ENCODE measurements at places on chromosomes 16 and 17. TPM values are rescaled to one million over a fixed set of nuclear protein-coding genes. Genes with fewer than 3 reads are reported as not detected.

DNA sequence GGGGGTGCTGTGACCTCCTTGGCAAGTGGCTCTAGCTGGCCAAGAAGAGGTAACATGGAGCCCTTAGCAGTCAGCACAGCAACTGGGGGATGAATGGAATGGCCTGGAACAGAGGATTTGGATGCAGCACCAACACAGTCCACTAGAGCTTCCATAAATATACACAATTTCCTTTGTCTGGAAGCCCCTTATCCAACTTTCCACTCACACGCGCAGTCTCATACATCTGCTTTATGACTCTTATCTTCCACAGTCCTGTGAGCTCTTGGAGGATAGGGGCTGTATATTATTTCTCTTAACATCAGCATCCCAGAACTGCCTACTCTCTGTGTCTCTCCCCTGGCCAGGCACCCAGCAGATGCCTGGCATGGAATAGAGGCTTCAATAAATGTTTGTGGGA is 235.6 kb upstream of the MAF start:
- DNase-seq, result no peak

GRCh38 chr17:19370493-19370960 is 7.8 kb upstream of the MAPK7 start:
- DNase-seq, result no peak

- no peak for DNase-seq
Observed at GRCh38 chr17:70644096-70644495, 474.8 kb downstream of the KCNJ2 start.

- DNase-seq, result no peak
Observed at GRCh38 chr17:48578616-48579470, 693 bp upstream of the HOXB4 start.

DNA sequence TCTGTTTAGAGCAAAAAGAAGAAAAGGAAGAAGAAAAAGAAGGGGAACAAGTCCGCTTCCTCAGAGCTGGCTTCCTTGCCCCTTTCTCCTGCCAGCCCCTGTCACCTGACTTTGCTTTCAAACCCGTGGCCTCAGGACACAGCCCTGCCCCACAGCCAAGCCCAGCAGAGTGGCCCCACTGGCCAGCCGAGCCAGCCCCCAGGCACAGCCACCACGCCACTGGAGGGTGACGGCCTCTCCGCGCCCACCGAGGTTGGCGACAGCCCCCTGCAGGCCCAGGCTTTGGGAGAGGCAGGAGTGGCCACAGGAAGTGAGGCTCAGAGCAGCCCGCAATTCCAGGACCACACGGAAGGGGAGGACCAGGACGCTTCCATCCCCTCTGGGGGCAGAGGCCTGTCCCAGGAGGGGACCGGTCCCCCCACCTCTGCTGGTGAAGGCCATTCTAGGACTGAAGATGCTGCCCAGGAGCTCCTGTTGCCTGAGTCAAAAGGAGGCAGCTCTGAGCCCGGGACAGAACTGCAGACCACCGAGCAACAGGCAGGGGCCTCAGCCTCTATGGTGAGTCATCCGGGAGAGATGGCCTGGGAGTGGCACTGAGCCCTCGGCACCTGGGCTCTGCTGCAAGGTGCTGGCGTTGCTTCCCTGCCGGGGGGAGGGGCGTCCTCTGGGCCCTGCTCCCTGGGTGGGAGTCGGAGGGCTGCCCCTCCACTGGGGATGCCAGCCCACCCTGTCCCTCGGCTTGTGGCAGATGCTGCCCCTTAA is 27.3 kb downstream of the RNF213 start:
- DNase-seq, result no peak

DNA sequence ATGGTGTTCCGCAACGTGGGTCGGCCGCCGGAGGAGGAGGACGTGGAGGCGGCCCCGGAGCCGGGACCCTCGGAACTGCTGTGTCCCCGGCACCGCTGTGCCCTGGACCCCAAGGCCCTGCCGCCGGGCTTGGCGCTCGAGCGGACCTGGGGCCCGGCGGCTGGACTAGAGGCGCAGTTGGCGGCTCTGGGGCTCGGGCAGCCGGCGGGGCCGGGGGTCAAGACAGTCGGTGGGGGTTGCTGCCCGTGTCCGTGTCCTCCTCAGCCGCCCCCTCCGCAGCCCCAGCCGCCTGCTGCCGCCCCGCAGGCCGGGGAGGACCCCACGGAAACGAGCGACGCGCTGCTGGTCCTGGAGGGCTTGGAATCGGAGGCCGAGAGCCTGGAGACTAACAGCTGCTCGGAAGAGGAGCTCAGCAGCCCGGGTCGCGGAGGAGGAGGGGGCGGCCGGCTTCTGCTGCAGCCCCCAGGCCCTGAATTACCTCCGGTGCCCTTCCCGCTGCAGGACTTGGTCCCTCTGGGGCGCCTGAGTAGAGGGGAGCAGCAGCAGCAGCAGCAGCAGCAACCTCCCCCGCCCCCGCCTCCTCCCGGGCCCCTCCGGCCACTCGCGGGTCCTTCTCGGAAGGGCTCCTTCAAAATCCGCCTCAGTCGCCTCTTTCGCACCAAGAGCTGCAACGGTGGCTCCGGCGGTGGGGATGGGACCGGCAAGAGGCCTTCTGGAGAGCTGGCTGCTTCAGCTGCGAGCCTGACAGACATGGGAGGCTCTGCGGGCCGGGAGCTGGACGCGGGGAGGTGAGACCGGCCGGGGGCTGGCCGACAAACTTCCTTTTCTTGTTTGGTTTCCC is 821 bp downstream of the SOCS7 start:
- no peak for DNase-seq

- DNase-seq, result no peak
Observed at GRCh38 chr16:8756755-8757154, 40.7 kb downstream of the TMEM186 start.

GRCh38 chr17:61419496-61420046 is 19.9 kb downstream of the TBX2 start:
- no peak for DNase-seq

GRCh38 chr16:67206838-67207248 is 7.9 kb downstream of the ELMO3 start:
- DNase-seq, result no peak

- no peak for DNase-seq
Observed at GRCh38 chr17:43025290-43025657, 243 bp downstream of the RND2 start.

DNA sequence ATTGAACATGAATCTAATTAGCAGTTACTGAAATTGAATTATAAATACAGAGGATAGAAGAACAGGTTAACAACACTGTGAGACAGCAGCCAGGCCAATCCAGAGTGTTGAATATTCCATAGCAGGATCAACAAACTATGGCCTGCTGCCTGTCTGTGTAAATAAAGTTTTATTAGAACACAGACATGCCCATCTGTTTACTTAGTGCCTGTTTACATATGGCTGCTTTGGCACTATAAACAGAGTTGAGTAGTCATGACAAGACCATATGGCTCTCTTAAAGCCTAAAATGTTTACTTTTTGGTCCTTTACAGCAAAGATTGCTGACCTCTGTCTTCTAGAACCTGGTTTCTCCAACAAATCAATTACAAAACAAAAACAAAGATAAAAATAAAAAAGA is 115.4 kb upstream of the CDC42EP4 start:
- DNase-seq, result no peak

The PVALEF gene
- not detected for total RNA-seq

The OTOP3 gene
- not detected for total RNA-seq

The KRTAP4-5 gene
- total RNA-seq, result not detected

The SLC35G6 gene
- total RNA-seq, result not detected

Measured in G401 (cell line).